Stimulated activated CD4-positive, alpha-beta T cell treated with anti-CD3 and anti-CD28 coated beads, Interleukin-1b, Interleukin-23, amount 100 ng/mL, for 4 hours (primary cell): ENCODE measurements at places on chromosomes 6 and 20.

DNA sequence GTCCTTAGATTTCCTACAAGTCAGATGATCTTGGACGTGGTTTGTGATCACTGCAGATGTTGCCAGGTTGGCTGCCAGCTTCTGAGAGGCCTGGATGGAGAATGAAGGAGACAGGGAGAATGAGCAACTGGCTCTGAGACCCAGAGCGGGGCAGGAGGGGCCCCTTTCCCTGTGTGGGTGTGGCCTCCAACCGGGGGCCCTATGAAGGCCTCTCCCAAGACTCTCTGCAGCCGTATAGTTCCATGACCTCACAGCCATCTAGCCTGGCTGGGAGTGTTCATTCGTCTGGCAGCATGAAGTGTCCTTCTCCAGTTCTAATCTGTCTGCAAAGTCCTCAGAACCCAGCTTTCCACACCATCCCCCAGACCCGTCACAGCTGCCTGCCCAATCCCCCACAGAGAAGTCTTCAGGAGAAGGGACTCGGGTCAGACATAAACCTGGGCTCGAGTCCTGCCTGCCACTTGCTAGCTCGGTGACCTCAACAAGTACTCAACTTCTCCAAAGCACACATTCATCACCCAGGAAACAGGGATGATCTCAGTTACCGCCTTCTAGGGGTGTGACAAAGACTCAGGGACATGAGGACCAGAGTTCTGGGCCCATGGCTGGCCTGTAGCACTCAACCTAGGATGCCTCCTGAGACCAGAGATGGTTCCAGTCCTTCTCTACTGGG lies 122.6 kb downstream of the EDN3 start:
- DNase-seq = no peak

DNA sequence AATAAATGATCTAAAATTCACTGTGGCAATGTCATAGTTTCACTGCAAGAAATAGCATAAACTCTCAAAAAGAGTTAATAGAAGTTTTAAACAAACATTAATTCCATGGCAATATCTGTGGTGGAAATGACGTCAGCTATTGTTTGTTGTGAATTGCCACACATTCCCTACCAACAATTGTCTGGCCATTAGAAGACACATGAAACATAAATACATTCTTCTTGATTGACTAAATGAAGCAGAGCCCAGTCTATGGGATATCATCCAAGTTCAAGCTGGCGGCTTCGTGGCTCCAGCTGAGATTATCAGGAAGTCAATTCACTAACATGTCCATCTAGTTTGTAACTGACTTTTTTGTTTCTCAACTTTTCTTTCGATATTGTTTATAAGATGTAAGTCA lies 369.0 kb downstream of the ARHGAP18 start:
- no peak for DNase-seq

- DNase-seq = no peak
These were observed 322.8 kb upstream of the GJE1 start for GRCh38 chr6:141809901-141810300.

GRCh38 chr20:31440012-31440659 lies at the start of gene DEFB123:
TSS of gene DEFB123 (plus strand) at chr20:31440632. CDS start at chr20:31440699, 67 bp downstream.
- no peak for DNase-seq

DNA sequence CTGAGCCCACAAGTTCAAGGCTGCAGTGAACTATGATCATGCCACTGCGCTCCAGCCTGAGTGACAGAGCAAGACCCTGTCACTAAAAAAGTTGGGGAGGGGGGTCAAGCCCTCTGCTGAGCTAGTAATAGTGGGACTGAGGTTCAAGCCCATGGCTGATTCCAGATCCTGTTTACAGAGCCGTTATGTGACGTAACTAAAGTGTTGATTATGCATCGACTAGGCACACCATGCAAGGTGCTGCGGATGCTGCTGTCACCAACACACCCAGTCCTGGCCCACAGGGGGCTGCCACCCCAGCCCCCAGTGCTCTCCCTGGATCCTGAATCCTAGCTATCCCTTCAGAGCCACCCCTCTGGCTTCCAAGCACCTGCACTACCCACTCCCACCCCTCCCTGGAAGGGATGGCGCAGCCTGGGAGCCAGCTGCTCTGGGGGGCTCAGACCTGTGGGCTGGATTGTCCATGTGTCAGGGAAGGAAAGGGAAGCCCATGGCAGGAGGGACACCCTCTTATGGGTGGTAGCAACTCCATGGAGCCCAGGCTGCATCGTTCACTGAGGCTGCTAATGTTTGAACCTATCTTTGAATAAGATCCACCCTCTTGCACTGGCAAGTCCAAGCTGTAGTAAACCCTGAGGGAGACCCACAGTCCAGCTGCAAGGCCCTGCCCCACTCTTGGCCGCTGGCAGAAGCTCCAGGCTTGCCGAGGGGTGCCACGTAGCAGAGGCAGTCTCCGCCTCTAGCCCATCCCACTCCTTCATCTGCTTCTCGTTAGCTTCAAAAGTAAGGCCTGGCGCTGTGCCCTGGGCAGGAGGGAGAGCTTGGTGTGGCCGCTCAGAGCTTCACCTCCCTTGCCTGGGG lies 95.0 kb downstream of the SNX5 start:
- DNase-seq = no peak

DNA sequence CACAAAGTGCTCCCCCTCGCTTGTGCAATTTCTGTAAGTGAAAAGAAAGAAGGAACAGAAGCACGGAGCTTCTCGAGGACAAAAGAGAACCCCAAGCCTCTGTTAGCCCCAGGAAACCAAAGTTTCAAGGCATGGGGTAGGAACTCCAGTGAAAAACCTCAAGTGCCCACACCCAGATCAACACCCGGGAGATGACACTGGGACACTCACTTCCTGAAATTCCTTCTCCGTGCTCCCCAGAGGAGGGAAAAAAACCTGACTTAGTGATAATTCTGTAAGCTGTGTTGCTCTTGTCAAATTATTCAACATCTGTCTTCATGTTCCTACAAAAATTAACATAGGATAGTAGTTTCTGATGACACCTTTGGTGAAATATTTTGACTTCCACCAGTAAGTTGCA lies 4.6 kb downstream of the MDGA1 start:
- no peak for DNase-seq
